Osteocyte (in vitro differentiated cells): ENCODE measurements at places on chromosomes 6 and 20.

- peak; percentile 77 for DNase-seq
Measured at GRCh38 chr20:17620371-17621228, 50.7 kb downstream of the DSTN start.

DNA sequence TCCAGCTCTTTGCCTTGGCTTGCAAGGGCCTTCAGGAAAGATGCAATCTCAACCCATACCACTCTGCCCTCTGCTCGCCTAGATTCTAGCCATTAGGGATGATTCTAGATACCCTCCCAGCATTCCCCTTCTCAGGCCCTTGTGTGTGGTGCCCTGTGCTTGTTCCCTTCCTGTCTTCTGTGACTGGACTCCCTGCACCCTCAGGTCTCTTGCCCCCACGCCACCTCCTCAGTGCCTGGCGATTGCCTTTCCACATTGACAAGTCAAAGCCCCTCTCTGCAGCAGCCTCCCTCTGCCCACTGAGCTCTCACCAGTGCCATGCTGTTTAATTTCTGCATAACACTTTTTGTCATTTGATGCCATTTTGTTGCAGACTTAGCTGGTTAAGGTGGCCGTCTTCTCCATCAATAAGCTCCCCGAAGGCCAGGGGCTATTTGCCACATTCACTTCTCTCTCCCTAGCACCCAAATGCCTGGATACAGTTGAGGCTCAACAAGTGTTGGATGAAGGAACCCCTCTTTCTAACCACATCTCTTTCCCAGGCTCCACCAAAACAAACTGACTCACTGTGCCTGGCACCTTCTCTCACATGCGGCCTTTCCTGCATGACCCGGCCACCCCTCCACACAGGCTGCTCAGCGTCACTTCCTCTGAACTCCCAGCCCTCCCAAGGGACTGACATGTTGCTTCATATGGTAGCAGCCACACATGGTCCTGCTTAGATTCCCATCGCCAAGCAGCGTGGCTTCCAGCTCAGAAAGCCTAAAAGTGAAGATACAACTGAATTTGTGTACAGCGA is 4.6 kb upstream of the TXNDC5 start:
- no peak for DNase-seq

GRCh38 chr6:111258615-111259088 is 171.3 kb downstream of the SLC16A10 start:
- DNase-seq = no peak

DNA sequence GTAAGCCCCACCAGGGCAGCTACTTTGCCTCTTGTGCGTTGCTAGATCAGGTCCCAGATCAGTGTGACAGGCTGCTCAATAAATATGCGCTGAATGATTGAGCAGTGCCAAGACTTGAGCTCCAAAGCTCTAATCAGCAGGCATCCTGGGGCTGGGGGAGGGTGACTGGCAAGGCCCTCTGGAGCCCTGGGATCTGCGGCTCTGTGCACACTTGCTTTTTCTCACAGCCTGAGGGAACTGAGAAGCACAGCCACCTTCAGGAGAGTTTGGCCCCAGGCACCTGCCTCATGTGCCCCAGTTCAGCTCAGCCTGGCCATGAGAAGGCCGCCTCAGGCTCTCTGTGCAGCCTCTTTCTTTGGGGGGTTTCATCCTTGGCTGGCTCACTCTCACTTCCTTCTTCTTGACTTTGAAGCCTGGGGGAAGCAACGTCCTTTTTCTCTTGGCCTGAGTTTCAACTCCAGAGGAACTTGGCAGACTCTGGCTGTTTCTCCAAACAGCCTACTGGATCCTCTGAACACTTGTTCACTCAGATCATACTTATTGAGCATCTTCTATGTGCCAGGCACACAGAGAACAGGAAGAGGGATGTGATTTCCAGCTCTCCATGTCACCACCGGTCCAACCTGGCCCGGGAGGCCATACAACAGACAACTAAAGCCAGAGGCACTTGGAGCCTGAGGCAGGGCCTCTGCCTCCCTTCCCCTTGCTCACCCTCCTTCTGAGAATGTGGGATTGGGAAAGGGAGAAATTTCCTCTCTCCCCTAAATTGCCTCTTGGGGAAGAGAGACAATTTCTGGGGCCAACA is 114.0 kb downstream of the VEGFA start:
- no peak for DNase-seq

DNA sequence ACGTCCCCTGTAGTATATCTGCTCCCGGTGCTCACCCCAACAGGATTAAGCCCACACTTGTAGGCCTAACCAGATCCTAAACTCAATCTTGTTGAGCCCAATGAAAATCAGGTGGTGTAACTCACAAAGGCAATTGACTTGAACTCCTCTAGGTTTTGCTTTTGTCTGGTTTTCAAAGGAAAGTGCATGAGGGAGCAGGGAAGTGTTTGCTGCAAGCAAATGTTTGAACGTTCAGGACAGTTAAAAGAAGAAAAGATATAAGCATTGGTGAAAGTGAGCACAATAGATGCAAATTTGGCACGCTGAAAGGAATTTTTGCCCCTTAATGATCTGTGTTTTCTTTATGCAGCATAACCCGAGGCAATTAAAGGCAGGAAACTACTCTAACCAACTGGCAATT is 212.6 kb downstream of the PLCB1 start:
- DNase-seq = no peak

DNA sequence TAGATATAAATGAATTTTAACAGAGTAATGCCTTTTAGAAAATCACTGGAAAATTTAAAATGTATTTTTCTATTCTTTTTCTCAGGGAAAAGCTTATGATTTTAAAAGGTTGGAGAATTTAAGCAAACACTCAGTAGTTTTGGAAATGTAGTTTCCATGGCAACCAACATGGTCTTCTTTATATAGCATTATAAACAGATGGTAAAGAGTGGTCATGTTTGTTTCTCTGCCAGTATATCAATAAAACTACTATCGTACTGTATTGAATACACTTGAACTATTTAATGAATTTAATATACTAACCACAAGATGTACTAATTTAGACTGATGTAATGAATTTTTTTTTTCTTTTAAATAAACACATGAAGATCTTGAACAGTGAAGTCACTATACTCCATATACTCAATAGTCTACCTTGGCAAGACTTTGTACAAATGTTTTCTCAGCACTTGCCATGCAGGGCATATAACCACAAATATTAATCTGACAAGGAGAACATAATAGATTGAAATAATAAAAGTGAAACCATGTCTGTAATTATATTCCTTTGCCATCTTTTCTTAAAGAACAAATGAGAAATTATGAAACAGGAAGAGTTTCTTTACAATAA is 105.5 kb downstream of the PDSS2 start:
- DNase-seq = no peak

DNA sequence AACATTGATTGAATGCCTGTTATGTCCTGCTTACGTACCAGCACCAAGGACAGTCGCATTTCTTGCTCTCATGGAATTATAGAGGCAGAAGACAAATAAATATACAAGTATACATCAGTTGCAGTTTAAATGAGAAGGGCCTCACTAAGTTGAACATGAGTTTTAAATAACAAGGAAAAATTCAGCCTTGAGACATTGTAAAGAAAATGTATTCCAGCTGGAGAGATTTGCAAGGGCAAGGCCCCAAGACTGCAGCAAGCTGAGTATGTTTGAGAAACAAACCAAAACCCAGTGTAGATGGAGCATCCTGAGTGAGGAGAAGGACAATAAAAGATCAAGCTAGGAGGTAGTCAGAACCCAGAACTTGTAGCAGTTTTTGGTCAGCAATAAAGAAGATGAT is 123.2 kb upstream of the BMP5 start:
- no peak for DNase-seq

GRCh38 chr20:10581823-10582222 is 92.0 kb downstream of the JAG1 start:
- no peak for DNase-seq

DNA sequence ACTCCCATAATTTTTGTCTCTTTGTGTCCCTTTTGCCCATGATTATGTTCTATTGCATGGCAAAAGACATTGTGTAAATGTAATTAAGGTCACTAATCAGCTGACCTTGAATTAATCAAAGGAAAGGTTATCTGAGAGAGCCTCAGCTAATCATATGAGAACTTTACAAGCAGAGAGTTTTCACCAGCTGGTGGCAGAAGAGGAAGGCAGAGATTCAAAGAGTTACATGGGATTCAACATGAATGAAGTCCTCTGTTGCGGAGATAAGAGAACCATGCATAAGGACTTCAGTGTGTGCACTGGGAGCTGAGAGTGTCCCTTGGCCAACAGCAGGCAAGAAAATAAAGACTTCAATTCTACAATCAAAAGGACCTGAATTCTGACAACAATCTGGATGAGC is 494.1 kb upstream of the ARID1B start:
- DNase-seq = no peak
